ENCODE measurements at places on chromosomes 5 and 9. TPM values are rescaled to one million over a fixed set of nuclear protein-coding genes. Genes with fewer than 3 reads are reported as not detected.

The PTGES2 gene
- 57.6 TPM for total RNA-seq

The GOLM1 gene
- total RNA-seq: 87.0 TPM

The IRGM gene
- not detected for total RNA-seq

The HTR1A gene
- not detected for total RNA-seq

The ZNF454 gene
- 1.3 TPM for total RNA-seq

The ZNF484 gene
- 15.0 TPM for total RNA-seq

The TPPP gene
- 0.36 TPM for total RNA-seq

The KCTD16 gene
- total RNA-seq: 0.27 TPM

The LCNL1 gene
- not detected for total RNA-seq

The GARNL3 gene
- 8.3 TPM for total RNA-seq

The MORN5 gene
- not detected for total RNA-seq

The ADAMTS19 gene
- not detected for total RNA-seq

The SHROOM1 gene
- 8.5 TPM for total RNA-seq

The FOXD1 gene
- total RNA-seq: not detected

The DOCK2 gene
- under 0.01 TPM for total RNA-seq

The HCN1 gene
- total RNA-seq: not detected

The GAS1 gene
- total RNA-seq: 0.29 TPM

The LTC4S gene
- 0.43 TPM for total RNA-seq

The IL5 gene
- total RNA-seq: not detected

The FBP1 gene
- total RNA-seq: 13.2 TPM

The EGFLAM gene
- total RNA-seq: 1.7 TPM

The BARHL1 gene
- not detected for total RNA-seq

The PLCXD3 gene
- total RNA-seq: under 0.01 TPM

The IFNK gene
- not detected for total RNA-seq

The NRARP gene
- 12.1 TPM for total RNA-seq

The HMMR gene
- 53.1 TPM for total RNA-seq

The KCNV2 gene
- total RNA-seq: not detected

The SLC46A2 gene
- total RNA-seq: not detected

The MAMDC2 gene
- total RNA-seq: 20.5 TPM

The CCDC152 gene
- 4.0 TPM for total RNA-seq

The LRRC26 gene
- not detected for total RNA-seq

The CCIN gene
- total RNA-seq: 0.40 TPM

The SLC6A18 gene
- total RNA-seq: not detected

The HAVCR1 gene
- total RNA-seq: not detected

The SHOC1 gene
- total RNA-seq: not detected

The TLR4 gene
- total RNA-seq: 139 TPM

The RNF183 gene
- not detected for total RNA-seq

The TOR2A gene
- 9.2 TPM for total RNA-seq

The TLX3 gene
- total RNA-seq: not detected

The UNC5A gene
- total RNA-seq: 0.66 TPM

The IL33 gene
- total RNA-seq: 45.9 TPM

All from thoracic aorta endothelial cell (primary cell).